IMR-90 (cell line): ENCODE measurements at places on chromosomes 5 and 9. TPM values are rescaled to one million over a fixed set of nuclear protein-coding genes. Genes with fewer than 3 reads are reported as not detected.
A peak's percentile ranks its signal among the peaks of the same experiment; 100 is the strongest.

DNA sequence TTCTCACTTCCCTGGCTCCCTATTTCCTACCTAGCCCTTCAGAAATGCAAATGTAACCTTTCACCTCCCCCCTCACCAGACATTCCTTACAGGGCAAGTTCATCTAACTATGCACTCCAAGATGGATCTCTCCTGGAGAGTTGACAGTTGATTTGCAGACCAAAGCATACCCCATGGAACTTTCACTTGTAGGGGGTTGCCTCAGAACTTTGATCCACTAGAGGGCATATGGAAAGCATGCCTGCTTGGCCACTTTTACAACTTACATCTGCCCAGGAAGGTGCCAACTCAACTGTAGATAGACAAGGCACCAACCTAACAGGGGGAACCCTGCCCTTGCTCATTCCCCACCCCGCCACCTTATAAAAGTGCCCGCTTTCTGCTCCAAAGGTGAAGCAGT lies 187.8 kb downstream of the NXNL2 start:
- H3K4me3 ChIP-seq: no peak overlapping the region
- no peak overlapping the region for H3K27ac ChIP-seq
- H3K27me3 ChIP-seq: no peaks in the 10 kb centered on the region
- no peaks in the 10 kb centered on the region for H3K36me3 ChIP-seq

DNA sequence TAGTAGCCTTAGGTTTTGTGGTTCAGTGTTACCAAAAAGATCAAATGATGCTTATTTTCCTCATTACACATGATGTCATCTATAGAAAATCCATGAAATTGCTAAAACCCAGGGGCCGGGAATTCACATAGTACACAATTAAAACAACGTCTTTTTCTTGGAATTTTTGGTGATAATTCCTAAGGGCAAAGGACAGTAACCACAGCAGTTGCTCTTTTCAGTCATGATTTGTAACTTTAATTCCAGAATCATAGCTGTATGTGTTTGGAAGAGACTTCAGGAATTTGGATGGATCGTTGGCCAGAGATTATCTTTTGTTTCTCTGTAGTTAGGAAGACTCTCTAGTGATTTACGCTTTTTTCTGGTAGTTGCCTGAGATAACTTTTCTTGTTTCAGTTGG lies 748.7 kb downstream of the TLE4 start:
- no peak for DNase-seq
- no peaks in the 10 kb centered on the region for H3K36me3 ChIP-seq
- H3K27me3 ChIP-seq: no peaks in the 10 kb centered on the region
- H3K27ac ChIP-seq: no peak overlapping the region

DNA sequence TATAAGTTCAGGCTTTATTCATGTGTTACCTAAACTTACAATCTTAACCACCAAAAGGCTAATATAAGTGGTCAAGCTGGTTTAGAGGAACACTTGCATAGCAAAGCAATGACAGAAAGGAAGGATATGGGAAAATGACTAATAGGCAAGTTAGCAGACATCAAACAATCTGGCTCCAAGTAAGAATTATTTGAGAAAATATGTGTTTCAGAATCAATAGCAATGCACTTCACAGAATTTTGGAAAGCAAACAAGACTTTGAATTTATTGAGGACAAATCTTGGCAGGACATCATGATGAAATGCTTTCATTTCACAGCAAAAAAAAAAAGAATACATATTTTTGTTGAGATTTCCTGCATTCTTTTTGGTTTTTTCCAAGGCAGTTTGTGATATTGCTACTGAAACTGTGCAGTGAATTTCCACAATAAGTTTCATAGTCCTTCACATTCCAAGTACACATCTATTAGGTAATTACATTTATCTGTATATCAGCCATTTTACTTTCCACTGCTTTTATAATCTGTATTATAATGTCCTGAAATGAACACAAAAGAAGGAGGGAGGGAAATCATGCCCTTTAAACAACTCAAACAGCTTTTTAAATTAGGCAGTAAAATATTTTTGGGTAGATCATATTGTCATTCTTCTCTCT lies 417.9 kb downstream of the NR2F1-AS1 start:
- DNase-seq: peak; percentile 88
- no peak overlapping the region for H3K27ac ChIP-seq
- no peak overlapping the region for H3K4me3 ChIP-seq
- H3K4me1 ChIP-seq: peaks cover 11% of the 10 kb centered on the region

GRCh38 chr9:89404074-89404473 lies 85.8 kb downstream of the SECISBP2 start:
- no peaks in the 10 kb centered on the region for H3K4me1 ChIP-seq
- no peak overlapping the region for H3K4me3 ChIP-seq
- peaks cover 10% of the 10 kb centered on the region for H3K36me3 ChIP-seq

DNA sequence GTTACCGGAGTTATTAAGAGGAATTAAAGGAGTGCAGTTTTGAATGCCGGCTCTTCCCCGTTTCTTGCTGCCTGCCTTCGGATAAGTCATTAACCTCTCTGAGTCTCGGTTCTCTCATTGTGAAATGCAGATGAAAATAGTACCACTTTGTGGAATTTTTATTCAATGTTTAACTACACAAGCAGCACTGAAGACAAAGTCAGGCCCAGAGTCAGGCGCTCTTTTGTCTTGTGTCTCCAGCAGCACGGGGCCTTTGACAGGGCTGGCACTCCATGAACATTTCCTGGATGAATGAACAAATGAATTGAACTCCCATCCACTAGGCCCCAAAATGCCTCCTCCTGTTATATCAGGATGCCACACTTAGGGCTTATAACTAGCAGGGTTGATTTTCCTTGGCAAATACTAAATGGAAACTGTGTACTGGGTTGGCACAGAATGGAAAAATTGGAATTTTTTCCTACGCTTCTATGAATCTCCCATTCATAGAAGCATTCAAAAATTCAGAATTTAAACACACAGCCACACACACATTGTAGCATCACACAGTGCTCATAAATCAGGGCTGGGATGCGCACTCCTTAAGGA lies 332.8 kb downstream of the MLLT3 start:
- no peaks in the 10 kb centered on the region for H3K36me3 ChIP-seq
- DNase-seq: no peak
- no peak overlapping the region for H3K4me3 ChIP-seq
- H3K27ac ChIP-seq: no peak overlapping the region
- peaks cover 3% of the 10 kb centered on the region; the same call in 1 of the 2 replicates for H3K4me1 ChIP-seq
- H3K27me3 ChIP-seq: no peaks in the 10 kb centered on the region

- H3K27me3 ChIP-seq: no peaks in the 10 kb centered on the region
- no peak overlapping the region for H3K4me3 ChIP-seq
- peaks cover 7% of the 10 kb centered on the region for H3K4me1 ChIP-seq
- peaks cover 81% of the 10 kb centered on the region for H3K36me3 ChIP-seq
Observed at GRCh38 chr9:116389541-116390302, 236.1 kb downstream of the PAPPA start.

DNA sequence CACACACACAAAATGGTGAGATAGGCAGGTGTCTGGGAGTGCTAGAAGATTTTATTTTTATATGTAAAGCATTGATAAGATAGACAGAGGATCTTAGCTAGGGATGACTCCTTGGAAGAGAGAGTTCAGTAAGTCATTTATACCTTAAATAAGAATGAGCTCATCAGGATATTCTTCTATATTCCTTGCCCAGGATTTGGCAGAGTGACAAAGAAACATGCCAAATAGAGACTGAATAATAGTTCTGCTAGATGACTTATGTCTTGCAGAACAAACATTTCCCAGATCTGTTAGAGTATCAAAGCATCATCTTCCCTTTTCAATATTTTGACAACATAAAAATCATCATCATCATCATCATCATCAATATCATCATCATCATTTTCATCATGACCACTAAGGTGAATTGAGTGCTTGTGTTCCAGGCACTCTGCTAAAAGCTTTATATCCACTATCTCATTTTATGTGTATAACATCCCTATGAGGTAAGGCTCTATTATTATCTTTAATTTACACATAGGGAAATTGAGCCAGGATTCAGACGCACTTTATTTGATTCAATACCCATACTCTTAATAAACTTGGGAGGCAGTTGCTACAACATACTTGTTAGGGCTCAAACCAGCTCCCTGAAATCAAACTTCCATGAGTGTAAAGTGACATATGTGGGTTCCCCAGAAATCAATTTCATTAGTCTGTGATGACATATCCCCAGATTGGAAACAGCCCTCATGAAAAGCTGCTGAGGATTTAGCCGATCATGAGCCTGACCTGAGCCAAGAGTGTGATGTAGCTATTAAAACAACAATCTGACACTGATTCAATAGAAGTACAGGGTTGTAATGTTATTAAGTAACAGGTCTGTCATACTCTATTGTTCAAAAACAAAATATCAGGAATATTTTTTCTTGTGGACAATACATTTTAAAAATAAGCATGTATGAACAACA lies 176.3 kb upstream of the SEMA6A start:
- no peak overlapping the region for H3K27ac ChIP-seq
- H3K4me3 ChIP-seq: no peak overlapping the region
- no peak for DNase-seq
- no peaks in the 10 kb centered on the region for H3K36me3 ChIP-seq

GRCh38 chr9:14323083-14323971 lies 9.4 kb upstream of the NFIB start:
- H3K27ac ChIP-seq: peak overlapping the region; percentile 32; the same call in 1 of the 2 replicates
- H3K4me1 ChIP-seq: peaks cover 4% of the 10 kb centered on the region
- H3K36me3 ChIP-seq: no peaks in the 10 kb centered on the region
- H3K4me3 ChIP-seq: peak overlapping the region; percentile 59
- no peak for DNase-seq
- H3K27me3 ChIP-seq: peaks cover 44% of the 10 kb centered on the region

DNA sequence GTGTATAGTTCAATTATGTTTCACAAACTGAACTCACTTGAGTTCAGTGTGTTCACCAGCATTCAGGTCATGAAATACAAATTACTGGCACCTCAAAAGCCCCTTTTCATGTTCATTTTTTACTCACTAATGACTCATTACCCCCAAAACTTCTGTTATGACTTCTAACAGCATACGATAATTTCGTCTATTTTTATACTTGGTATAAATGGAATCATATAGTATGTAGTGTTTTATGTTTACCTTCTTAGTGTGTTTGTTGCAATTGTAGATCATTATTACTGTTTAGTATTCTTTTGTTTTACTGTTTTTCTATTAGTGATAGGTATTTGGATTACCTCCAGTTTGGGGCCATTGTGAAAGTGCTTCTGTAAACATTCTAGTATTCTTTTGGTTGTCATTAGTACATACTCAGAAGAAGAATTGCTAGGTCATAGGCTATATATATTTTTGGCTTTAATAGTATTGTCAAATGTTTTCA lies 33.4 kb downstream of the DDX4 start:
- H3K4me1 ChIP-seq: no peaks in the 10 kb centered on the region; the same call in 1 of the 2 replicates
- H3K27ac ChIP-seq: no peak overlapping the region
- H3K4me3 ChIP-seq: no peak overlapping the region
- H3K27me3 ChIP-seq: no peaks in the 10 kb centered on the region
- no peaks in the 10 kb centered on the region for H3K36me3 ChIP-seq

- H3K27ac ChIP-seq: no peak overlapping the region
- H3K36me3 ChIP-seq: no peaks in the 10 kb centered on the region
- peaks cover 14% of the 10 kb centered on the region for H3K4me1 ChIP-seq
- peak; percentile 28 for DNase-seq
Observed at GRCh38 chr5:57845025-57845424, 362.4 kb upstream of the ACTBL2 start.

DNA sequence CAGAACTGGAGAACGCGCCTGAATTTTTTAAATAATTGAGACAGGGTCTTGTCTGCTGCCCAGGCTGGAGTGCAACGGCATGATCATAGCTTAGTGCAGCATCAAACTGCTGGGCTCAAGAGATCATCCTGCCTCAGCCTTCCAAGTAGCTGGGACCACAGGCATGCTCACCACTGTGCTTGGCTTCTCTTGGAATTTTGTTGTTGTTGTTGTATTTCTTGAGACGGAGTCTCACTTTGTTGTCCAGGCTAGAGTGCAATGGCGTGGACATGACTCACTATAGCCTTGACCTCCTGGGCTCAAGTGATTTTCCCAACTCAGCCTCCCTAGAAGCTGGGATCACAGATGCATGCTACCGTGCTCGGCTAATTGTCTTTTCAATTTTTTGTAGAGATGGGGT lies 58.4 kb upstream of the DAB2IP start:
- H3K4me3 ChIP-seq: no peak overlapping the region
- no peaks in the 10 kb centered on the region for H3K36me3 ChIP-seq
- H3K27me3 ChIP-seq: peaks cover 1% of the 10 kb centered on the region; the same call in 1 of the 2 replicates
- peaks cover 13% of the 10 kb centered on the region for H3K4me1 ChIP-seq

- DNase-seq: no peak
- H3K4me1 ChIP-seq: no peaks in the 10 kb centered on the region
Observed at GRCh38 chr9:97793067-97793466, 60.0 kb upstream of the FOXE1 start.

GRCh38 chr9:97859346-97859745 lies 6.3 kb downstream of the FOXE1 start:
- no peak overlapping the region for H3K27ac ChIP-seq
- H3K27me3 ChIP-seq: peaks cover 91% of the 10 kb centered on the region
- H3K4me1 ChIP-seq: 0 out of 2 replicates have a peak, but pooled peaks cover 2% of the 10 kb centered on the region
- no peaks in the 10 kb centered on the region; the same call in 1 of the 2 replicates for H3K36me3 ChIP-seq

DNA sequence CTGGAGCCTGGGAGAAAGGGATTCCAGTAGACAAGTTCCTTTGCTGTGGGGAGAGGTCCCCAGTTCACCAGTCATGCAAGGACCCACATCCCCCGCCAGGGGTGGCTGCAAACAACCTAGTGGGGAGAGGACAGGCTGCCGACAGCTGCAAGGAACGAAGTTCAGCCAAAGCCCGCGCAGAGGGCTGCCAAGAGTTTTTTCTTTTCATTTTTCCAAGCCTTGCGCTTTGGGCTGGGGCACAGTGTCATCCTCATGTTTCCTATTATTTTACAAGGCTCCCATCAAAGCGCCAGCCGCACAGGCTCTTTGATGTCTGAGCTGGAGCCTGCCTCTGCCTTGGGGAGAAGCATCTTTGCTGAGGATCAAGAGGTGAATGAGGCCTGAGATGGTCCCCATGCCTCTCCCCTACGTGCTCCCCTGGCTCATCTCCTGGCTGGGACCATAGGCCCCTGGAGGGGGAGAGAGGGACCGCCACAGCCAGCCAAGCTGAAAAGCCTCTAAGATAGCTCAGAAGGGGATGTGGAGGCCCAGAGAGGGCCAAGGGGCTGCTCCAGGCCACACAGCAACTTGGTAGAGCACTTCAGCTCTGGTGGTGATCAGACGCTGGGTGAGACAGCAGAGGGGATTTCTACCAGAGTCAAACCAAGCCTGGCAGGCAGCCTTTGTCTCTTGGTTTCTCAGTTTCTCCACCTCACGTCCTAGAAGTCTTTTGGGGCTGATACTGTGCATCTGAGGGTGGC lies 50.4 kb upstream of the SYNPO start:
- H3K4me1 ChIP-seq: peaks cover 16% of the 10 kb centered on the region; the same call in 1 of the 2 replicates
- no peak overlapping the region for H3K27ac ChIP-seq
- H3K36me3 ChIP-seq: no peaks in the 10 kb centered on the region

GRCh38 chr9:121278477-121279261 lies 10.7 kb downstream of the GSN start:
- H3K4me3 ChIP-seq: no peak overlapping the region
- peaks cover 48% of the 10 kb centered on the region for H3K4me1 ChIP-seq
- H3K27ac ChIP-seq: peak overlapping the region; percentile 87
- peaks cover 21% of the 10 kb centered on the region for H3K36me3 ChIP-seq
- DNase-seq: peak; percentile 99
- H3K27me3 ChIP-seq: no peaks in the 10 kb centered on the region

CCL28 gene
- total RNA-seq: under 0.01 TPM in 2 replicates

ZFP2 gene
- 0.18 and 0.56 TPM in 2 replicates for total RNA-seq

LCN1 gene
- total RNA-seq: not detected in 2 replicates

NUTM2F gene
- total RNA-seq: not detected in 2 replicates

ADAMTS16 gene
- 0.18 and 0.28 TPM in 2 replicates for total RNA-seq

DIPK1B gene
- total RNA-seq: 3.1 and 3.4 TPM in 2 replicates

CTSV gene
- 0.54 and 0.56 TPM in 2 replicates for total RNA-seq

DRD1 gene
- total RNA-seq: 0.18 and 0.28 TPM in 2 replicates
